Liver (tissue), 10 donors: ENCODE measurements at places on chromosomes 4 and X.

DNA sequence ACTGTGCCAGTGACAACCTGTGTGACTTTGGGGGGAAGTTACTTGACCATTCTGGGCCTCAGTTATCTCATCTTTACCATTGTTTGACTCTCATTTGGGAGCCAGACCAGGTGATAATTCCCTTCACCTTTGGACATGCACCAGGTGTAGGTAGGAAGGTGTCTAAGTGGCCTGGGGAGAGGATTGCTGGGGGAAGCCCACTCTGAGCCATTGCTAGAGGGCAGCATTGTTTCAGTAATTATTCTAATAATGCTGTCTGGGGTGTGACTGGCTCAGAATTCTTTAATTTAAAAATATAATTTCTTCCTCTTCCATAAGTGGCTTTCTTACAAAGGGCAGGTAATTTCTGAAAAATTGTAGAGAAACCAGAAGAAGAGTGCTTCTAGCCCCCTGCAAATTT lies 104.3 kb downstream of the RTL9 start:
- H3K36me3 ChIP-seq, result no peaks in the 10 kb centered on the region
- no peaks in the 10 kb centered on the region for H3K27me3 ChIP-seq
- H3K4me1 ChIP-seq, result no peaks in the 10 kb centered on the region
- no peak overlapping the region for H3K27ac ChIP-seq

- no peaks in the 10 kb centered on the region for H3K36me3 ChIP-seq
- H3K27me3 ChIP-seq, result no peaks in the 10 kb centered on the region
- H3K4me1 ChIP-seq, result no peaks in the 10 kb centered on the region
- DNase-seq, result no peak
These were observed 17.0 kb downstream of the RBMX2 start for GRCh38 chrX:130418740-130419139.

DNA sequence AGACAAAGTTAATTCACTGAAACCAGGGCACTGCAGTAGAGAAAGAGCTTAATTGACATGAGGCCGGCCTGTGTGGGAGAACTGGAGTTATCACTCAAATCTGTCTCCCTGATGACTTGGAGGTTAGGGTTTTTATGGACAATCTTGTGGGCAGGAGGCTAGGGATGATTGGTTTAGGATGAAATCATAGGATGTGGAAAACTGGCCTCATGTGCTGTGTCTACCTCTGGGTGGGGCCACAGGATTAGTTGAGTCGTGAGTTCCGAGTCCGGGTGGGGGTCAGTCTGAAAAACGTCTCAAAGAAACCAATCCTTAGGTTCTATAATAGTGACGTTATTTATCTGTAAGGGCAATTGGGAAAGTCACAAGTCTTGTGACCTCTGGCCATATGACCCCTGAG lies 68.1 kb downstream of the UCHL1 start:
- H3K4me3 ChIP-seq, result no peak overlapping the region
- H3K36me3 ChIP-seq, result no peaks in the 10 kb centered on the region
- no peaks in the 10 kb centered on the region for H3K4me1 ChIP-seq
- no peaks in the 10 kb centered on the region for H3K27me3 ChIP-seq

DNA sequence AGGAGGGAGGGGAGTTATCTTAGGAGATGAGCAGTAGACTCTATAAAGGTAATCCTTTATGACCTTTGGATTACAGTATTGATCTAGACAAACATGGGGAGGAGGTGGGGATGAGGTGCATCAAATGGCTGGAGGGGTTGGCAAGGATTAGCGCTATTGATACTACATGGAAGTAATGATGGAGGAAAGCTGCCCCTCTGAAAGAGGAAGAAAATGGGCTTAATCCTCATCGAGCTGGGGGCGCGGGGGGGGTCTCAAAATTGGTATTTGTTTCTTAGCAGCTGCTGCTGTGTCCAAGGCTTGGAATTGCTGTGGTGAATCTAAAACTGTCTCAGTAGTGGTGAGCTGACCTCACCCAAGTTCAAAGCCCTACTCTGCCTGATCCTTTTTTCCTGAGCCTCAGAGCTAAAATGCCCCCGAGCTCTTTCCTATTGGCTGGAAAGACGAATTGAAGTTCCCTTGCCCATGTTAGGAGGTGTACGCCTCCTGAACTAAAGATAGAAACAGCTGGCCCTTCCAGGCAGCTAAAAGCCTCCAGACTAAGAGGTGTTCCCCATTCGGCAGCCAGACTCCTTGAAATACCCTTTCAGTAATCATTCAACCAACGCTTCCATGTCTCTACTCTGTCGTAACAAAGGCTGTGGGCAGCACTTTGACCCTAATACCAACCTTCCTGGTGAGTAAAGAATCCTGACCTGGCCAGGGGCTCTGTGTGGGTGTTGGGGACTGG lies at the start of gene ITGB1BP2:
Gene ITGB1BP2 (plus strand): TSS at position 556 of the 730 bp plus-strand sequence. CDS start 57 bp downstream, at position 613.
- H3K4me3 ChIP-seq, result no peak within 1 kb of the TSS
- peaks cover 28% of the 10 kb centered on the region for H3K4me1 ChIP-seq
- H3K27ac ChIP-seq, result no peak within 1 kb of the TSS
- no peaks in the 10 kb centered on the region for H3K27me3 ChIP-seq
- DNase-seq, result no peak
- peaks cover 29% of the 10 kb centered on the region for H3K36me3 ChIP-seq

GRCh38 chr4:62622089-62622488 lies 1422.0 kb downstream of the ADGRL3 start:
- H3K27me3 ChIP-seq, result no peaks in the 10 kb centered on the region
- H3K36me3 ChIP-seq, result no peaks in the 10 kb centered on the region
- H3K27ac ChIP-seq, result no peak overlapping the region
- H3K4me1 ChIP-seq, result no peaks in the 10 kb centered on the region
- DNase-seq, result no peak
- no peak overlapping the region for H3K4me3 ChIP-seq

DNA sequence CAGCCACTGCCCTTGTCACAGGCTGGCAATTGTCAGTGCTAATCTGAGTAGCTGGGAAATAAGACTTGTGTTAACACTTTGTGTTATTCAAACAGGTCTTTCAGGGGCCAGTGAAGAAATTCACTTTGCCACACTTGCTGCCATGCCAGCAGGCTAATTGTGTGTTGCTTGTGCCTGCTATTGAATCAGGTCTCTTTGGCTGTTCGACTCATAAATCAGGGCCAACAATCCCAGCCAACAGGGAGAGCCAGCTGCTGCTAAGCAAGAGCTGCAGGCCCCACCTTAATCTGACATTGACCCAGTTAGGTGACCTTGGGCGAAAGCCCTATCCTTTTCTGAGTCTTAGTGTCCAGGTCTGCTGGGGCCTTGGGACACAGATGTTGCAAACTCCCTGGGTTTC lies 28.1 kb upstream of the MAMLD1 start:
- H3K4me3 ChIP-seq, result no peak overlapping the region
- DNase-seq, result no peak
- H3K4me1 ChIP-seq, result peaks cover 6% of the 10 kb centered on the region

DNA sequence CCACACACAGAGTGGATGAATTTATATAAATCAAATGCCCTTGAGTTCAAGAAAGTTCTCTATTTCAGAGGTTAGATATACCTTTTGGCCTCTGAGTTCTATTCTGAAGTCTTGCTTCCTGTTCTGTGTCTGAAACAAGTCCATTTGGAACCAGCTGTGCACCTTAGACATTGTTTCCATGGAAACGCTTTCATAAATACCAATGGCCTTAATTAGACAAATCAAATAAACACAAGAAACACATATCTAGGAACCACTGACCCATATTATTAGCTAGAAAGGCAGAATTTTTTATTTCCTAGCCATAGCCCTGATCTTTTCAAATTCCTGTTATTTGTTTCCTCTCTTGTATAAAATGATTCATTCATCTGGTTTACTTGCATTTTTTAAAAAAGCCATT lies 8.4 kb upstream of the C4orf54 start:
- no peak for DNase-seq
- H3K27ac ChIP-seq, result no peak overlapping the region
- no peaks in the 10 kb centered on the region for H3K27me3 ChIP-seq
- H3K4me1 ChIP-seq, result no peaks in the 10 kb centered on the region
- no peaks in the 10 kb centered on the region for H3K36me3 ChIP-seq
- no peak overlapping the region for H3K4me3 ChIP-seq

GRCh38 chrX:115363372-115363771 lies 73.9 kb downstream of the LUZP4 start:
- H3K27ac ChIP-seq, result no peak overlapping the region
- no peaks in the 10 kb centered on the region for H3K27me3 ChIP-seq
- H3K4me3 ChIP-seq, result no peak overlapping the region
- no peaks in the 10 kb centered on the region for H3K36me3 ChIP-seq
- no peaks in the 10 kb centered on the region for H3K4me1 ChIP-seq

- DNase-seq, result no peak
- no peaks in the 10 kb centered on the region for H3K27me3 ChIP-seq
- no peaks in the 10 kb centered on the region for H3K36me3 ChIP-seq
- no peaks in the 10 kb centered on the region for H3K4me1 ChIP-seq
- no peak overlapping the region for H3K27ac ChIP-seq
These were observed 16.6 kb downstream of the S100G start for GRCh38 chrX:16666541-16666940.

GRCh38 chr4:184750926-184751584 lies 17.2 kb upstream of the CENPU start:
- H3K4me1 ChIP-seq, result peaks cover 39% of the 10 kb centered on the region
- H3K4me3 ChIP-seq, result no peak overlapping the region
- H3K36me3 ChIP-seq, result peaks cover 21% of the 10 kb centered on the region
- DNase-seq, result no peak

- no peak for DNase-seq
- H3K27ac ChIP-seq, result no peak overlapping the region
- H3K36me3 ChIP-seq, result no peaks in the 10 kb centered on the region
- H3K4me1 ChIP-seq, result no peaks in the 10 kb centered on the region
These were observed 5.1 kb downstream of the PSAPL1 start for GRCh38 chr4:7429601-7430078.

DNA sequence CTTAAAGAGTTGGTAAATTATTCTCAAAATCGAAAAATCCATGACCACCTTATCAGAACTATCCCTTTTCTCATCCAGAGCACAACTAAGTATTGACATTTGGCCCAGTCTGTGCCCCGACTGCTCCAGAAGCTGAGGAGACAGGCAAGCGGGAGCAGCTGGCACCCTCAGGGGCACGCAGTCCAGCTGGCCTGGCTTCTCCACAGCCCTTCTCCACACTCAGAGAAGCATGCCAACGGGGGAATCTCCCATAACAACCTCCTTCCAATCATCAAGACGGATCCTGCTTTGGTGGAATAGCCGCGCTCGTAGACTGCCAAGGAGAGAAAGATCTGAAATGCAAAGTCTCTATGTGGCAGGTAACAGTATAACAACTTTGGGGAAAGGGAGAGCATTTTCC lies 85.4 kb downstream of the AFAP1 start:
- H3K27me3 ChIP-seq, result no peaks in the 10 kb centered on the region
- no peaks in the 10 kb centered on the region for H3K36me3 ChIP-seq
- no peaks in the 10 kb centered on the region for H3K4me1 ChIP-seq
- H3K4me3 ChIP-seq, result no peak overlapping the region
- no peak for DNase-seq

- no peak for DNase-seq
- H3K4me1 ChIP-seq, result peaks cover 14% of the 10 kb centered on the region
- no peak overlapping the region for H3K27ac ChIP-seq
- H3K27me3 ChIP-seq, result no peaks in the 10 kb centered on the region
- H3K36me3 ChIP-seq, result no peaks in the 10 kb centered on the region
These were observed 22.4 kb downstream of the AFF1 start for GRCh38 chr4:86957215-86957614.

GRCh38 chrX:51608126-51608525 lies 10.6 kb downstream of the CENPVL3 start:
- H3K27me3 ChIP-seq, result no peaks in the 10 kb centered on the region
- no peaks in the 10 kb centered on the region for H3K36me3 ChIP-seq
- H3K27ac ChIP-seq, result no peak overlapping the region
- H3K4me1 ChIP-seq, result no peaks in the 10 kb centered on the region
- H3K4me3 ChIP-seq, result no peak overlapping the region

DNA sequence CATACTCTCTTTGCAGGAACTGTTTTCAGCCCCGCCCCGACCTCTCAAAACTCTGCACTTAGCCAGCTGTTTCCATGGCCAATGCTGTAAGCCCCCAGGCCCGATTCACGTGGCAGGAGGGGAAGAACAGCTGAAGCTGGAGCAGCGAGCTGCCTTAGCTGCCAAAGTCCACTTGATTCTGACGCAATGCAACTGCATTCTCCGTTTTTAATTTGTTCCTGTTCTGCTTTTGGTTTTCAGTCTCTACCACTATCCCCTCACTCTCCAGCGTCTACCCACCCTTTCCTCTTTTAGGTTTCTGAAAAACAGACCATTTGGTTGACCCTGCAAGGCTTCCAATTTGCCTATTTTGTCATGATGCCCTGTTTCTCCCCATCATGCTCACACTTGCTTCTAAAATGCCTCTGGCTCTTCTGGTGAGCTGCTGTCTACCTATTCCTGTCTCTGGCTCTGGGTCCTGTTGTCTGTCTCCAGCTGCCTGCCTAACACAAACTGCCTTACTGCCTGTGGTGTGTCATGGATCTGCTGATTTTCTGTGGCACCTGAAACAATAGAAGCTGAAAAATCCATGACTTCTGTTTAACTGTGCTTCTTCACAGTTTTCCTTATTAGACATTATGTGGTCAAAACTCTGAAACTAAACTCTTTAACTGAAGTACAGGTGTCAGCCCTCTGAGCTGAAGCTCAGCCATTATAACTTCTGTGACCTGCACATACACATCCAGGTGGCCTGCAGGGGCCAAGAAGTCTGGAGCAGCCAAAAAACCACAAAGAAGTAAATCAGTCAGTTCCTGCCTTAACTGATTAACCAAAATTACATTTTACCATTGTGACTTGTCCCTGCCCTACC lies 160.5 kb upstream of the AGTR2 start:
- H3K27ac ChIP-seq, result peak overlapping the region; percentile 72
- peak overlapping the region; percentile 33 for H3K4me3 ChIP-seq
- no peaks in the 10 kb centered on the region for H3K36me3 ChIP-seq

DNA sequence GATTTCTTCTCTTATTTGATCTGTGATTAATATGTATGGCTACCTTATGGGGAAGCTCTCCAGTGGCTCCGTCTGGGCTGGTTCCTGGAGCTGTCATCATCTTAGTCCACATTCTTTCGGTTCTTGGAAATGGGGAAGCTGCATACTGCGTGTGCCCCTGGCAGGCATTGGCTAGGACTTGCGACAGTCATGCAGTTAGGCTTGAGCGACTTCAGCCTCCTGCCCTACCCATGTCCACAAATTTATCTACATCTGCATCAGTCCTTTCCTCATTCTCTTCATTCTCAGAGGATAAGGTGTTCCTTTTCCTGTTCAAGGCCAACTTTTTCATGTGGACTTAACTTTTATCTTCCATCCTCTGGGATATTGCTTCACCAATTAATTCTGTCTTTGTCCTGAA lies 214.2 kb downstream of the RELL1 start:
- H3K4me3 ChIP-seq, result no peak overlapping the region
- H3K27me3 ChIP-seq, result no peaks in the 10 kb centered on the region
- no peak for DNase-seq
- H3K4me1 ChIP-seq, result peaks cover 19% of the 10 kb centered on the region
- no peak overlapping the region for H3K27ac ChIP-seq

GRCh38 chr4:106529348-106530023 lies 160.9 kb upstream of the GIMD1 start:
- no peak overlapping the region for H3K27ac ChIP-seq
- H3K4me3 ChIP-seq, result no peak overlapping the region
- DNase-seq, result no peak
- H3K27me3 ChIP-seq, result no peaks in the 10 kb centered on the region

GRCh38 chrX:1202251-1202650 lies 10.2 kb downstream of the CRLF2 start:
- H3K36me3 ChIP-seq, result no peaks in the 10 kb centered on the region
- H3K27ac ChIP-seq, result no peak overlapping the region
- H3K4me1 ChIP-seq, result no peaks in the 10 kb centered on the region
- no peaks in the 10 kb centered on the region for H3K27me3 ChIP-seq
- H3K4me3 ChIP-seq, result no peak overlapping the region
